ENCODE measurements at places on chromosomes 1 and 21.

DNA sequence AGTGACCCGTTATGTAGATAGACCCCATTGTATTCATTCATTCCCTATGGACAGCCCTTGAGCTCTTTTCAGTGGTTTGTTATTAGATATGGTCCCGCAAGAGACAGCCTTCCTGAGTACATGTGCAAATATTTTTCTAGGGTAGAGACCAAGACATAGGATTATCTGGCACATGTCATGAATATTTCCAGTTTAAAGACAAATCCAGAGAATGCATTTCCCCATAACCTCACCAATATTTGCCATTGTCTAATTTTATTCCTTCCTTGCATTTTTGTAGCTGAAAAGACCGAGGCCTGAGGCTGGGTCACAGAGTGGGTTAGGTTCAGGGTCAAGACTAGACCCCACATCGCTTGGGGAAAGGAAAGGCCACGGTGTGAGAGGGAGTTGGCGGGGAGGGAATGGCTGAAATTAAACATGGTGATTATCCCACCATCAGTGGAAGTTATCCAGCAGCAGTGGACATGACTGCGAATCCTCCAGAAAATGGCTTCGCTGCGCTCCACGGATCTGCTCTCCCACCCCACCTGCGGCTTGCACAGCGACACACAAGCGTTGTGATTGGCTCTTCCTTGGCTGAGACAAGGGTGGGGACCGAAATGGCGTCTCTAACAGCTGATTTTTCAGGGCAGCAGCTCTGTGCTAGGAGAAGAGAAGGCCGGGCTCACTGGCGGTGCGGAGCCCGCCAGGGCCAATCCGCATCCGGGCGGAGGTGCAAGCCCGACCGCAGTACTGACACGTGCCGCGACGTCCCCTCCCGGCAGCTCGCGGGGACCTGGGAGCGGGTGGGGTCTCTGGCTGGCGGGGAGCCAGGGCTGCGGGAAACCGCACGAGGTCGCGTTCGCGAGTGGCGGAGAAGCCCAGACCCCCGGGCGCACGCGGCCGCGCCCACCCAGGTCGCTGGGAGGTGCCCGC lies 16.1 kb upstream of the STMN1 start:
- DNase-seq: no peak

DNA sequence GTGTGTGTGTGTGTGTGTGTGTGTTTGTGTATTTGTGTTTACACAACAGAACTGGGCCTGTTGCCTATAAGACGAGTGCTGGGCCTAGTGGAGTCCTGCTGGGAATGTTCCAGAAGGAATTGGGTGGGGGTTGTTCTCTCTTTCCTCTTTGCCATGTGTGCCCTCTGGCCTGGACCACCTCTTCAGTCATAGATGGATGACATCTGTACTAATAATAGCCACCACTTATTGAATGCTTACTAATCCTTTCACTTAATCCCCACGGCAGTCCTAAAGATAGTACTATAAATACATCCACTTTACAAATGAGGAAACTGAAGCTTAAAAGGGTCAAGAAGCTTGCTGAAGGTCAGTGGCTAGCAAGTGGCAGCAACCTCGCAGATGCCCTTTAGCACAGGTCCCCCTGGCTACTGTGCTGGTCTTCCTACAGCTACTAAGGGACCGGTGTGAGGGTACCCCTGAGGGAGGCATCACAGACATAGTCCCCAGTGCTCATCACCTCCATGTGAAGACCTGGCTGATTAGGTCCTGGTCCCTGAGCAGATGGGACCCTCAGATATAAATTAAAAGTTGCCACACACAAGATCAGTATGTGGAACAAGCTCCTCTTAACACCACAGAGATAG lies 55.2 kb upstream of the KIF1B start:
- no peak for DNase-seq

DNA sequence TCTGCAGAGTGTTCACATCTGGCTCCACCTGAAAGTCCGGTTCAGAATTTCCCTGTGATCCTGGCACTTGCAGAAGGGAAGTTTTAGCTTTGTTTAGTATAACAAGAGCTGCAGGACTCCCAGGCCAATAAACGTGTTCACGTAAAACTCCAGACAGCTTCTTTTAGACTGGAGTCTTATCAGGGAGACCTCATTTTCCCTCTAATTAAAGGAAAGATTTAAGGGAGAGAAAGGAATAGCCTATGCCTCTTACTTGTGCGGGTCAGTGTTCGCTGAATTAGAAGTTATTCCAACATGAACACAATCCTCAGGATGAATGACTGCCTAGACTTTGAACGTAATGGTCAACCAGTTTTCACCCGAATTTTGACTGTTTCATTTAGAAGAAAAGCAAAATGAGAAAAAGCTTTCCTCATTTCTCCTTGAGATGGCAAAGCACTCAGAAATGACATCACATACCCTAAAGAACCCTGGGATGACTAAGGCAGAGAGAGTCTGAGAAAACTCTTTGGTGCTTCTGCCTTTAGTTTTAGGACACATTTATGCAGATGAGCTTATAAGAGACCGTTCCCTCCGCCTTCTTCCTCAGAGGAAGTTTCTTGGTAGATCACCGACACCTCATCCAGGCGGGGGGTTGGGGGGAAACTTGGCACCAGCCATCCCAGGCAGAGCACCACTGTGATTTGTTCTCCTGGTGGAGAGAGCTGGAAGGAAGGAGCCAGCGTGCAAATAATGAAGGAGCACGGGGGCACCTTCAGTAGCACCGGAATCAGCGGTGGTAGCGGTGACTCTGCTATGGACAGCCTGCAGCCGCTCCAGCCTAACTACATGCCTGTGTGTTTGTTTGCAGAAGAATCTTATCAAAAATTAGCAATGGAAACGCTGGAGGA lies 202.1 kb upstream of the SGIP1 start:
- DNase-seq: no peak

- no peak for DNase-seq
Observed at GRCh38 chr1:180228648-180229482, 1.2 kb upstream of the LHX4 start.

DNA sequence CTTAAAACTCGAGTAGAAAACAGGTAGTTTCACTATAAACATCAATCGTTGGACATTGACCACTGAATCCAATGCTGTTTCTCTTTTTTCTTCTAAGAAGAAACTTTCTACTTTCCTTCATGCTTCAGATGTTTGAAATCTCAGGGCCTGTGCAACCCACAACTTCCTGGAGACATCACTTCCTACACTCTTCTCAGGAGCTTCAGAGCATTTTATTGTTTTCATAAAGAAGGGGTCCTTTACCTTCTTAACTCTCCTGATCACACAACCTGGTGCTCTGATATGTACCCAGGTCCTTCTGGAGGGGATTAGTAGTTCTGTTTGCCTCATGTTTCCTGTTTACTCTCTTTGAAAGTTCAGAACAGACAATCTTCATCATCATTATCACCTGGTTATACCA lies 113.0 kb upstream of the VAV3 start:
- DNase-seq: no peak

DNA sequence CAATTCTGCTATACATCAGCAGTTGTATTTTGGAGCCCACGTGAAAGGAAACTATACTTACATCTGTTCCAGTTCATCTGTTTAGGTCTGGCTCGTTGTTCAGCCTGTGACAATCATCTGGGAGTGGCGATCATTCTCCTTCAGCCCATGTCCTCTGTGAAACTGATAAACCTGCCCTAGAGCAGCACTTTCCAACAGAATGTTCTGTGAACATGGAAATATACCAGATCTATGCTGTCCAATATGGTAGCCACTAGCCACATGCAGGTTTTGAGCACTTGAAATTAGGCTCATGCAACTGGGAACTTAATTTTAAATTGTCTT lies 24.5 kb upstream of the COQ8A start:
- DNase-seq: no peak

DNA sequence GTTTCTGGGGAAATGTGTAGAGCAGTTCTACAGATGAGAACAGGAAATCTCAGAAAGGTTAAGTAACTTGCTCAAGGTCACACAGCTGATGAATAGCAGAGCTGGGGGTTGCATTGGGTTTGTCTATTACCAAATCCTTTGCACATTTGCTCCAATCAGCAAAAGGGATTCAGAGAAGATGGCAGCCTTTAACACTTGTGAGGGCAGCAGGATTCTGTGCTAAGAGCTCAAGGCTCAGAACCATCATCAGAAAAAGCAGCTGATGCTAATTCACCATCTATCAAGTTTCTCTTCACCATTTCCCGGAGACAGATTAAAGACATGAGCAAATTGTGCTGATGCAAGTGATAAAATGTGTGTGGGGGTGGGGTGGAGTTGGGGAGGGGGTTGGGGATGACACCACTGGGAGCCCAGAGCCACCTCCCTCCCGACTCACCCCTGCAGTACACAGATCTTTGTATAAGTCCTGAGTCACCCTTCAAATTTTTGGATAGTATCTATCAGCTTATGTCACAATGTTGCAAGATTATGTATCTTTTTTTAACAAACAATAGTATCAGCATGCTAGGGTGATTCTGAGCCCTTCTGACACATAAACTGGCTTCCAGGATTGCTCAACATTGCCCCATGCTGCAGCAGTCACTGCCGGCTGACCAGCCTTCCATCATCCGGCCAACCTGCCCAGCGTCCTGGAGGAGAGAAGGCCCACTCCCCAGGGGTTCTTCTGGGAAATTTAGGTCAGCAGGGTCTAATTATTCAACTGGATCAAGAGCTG lies 2.8 kb upstream of the SPSB1 start:
- no peak for DNase-seq

- no peak for DNase-seq
Observed at GRCh38 chr1:37306871-37307270, 167.5 kb upstream of the ZC3H12A start.

GRCh38 chr1:22800629-22801028 lies 90.0 kb downstream of the EPHB2 start:
- DNase-seq: no peak

DNA sequence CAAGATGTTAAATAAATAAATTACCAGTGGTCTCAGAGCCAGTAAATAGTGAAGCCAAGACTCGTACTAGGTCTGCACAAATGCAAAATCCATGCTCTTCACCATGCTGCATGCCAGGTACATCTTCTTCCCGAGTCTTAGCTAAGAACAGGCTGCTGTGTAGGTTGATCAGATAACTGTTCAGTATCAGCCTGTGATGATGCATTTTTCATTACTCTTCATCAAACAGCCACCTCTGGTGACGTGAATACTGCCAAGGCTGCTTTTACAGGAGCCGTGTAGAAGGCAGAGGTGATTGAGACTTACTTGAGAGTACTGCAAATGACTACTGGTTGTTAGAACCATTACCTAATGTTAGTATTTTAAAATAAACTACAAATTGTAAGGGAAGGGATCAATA lies 39.3 kb upstream of the HOOK1 start:
- no peak for DNase-seq

DNA sequence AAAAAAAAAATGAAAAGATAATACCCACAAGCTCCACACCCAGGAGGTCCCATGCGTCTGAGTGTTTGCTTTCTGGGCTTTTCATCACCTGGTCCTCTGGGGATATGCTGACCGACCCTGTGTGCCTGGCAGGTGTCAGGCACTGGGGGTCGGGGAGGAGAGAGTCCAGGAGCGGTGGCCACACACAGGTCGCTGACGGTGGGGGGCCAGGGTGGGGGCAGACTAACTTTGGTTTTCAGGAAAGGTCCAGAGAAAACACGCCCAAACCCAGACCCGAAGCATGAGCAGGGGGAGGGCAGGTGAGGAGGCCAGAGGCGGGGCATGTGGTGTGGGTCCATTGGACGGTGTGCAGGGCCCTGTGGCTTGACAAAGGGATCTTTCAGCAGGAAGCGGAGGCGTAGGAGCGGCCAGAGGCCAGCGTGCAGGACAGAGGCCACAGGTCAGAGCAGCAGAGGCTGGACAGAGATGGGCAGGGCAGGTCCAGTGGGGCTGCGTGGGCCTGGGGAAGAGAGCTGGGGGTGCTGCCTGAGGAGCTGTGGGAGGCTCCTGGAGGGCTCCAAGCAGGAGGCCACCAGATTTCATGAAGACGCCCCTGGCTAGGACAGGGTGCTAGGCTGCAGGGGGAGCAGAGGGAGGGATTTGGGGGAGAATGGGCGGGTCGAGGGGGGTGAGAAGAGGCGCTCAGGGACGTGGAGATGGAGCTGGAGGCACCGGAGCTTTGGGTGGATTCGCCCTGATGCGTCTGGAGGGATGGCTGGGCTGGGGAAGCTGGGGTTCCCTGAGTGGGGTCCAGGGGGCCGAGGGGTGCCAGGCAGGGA lies 15.8 kb downstream of the RNF223 start:
- no peak for DNase-seq

- DNase-seq: no peak
Observed at GRCh38 chr21:34775793-34776192, 107.0 kb downstream of the CLIC6 start.

GRCh38 chr1:28326515-28326914 lies 2.3 kb upstream of the MED18 start:
- no peak for DNase-seq

DNA sequence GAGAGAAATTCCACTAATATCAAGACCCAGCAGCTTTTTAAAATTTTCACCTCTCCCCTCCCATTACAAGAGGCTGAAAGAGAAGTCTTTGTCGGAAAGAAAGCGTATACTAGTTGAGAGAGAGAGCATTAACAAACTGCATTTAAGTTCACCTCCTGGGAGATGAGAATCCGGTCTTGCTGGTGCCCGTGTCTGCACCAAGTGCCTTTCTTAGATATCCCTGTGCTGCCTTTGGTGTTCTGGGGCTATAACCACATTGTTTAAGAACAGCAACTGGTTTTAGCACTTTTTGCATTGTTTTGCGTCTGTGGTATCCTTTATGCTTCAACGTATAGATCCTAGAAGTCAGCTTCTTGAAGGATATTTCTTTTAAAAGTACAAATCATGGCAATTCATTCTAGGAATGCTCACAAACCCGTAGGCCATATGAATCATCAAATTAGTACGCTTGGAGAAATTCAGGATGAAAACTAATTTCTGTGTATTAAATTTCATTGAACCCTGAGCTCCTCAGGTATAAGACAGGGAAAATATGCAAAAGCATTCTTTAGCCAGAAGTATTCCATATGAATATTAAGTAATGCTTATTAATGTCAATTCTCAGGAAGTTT lies 3.4 kb upstream of the RPE65 start:
- DNase-seq: no peak

- DNase-seq: no peak
Observed at GRCh38 chr1:237032029-237032428, 10.0 kb upstream of the RYR2 start.

- no peak for DNase-seq
Observed at GRCh38 chr1:58983162-58983561, 199.3 kb upstream of the JUN start.

- DNase-seq: no peak
Observed at GRCh38 chr1:43274125-43274803, 4.5 kb downstream of the TMEM125 start.

All from memory B cell (primary cell).